ENCODE measurements at places on chromosomes 13 and 19.

- no peak for DNase-seq
These were observed 421.4 kb upstream of the KLHL1 start for GRCh38 chr13:70529652-70530051.

DNA sequence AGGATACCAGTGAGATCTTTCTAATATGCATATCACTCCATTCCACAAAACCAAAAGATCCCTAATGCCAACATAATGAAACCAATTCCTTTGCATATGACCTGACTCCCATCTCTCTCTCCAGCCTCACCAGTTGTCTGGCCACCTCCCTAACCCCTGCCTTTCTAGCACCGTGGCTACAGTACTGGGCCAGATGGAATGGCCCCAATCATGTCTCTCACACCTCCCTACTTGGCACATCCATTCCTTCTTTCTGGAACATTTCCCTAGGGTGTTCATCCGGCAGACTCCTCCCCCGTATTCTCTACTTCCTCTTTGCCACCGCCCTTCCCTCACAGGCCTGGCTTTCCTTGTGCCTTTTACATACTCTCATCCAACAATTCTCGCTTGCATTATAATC lies 62.0 kb downstream of the GPALPP1 start:
- DNase-seq = no peak

DNA sequence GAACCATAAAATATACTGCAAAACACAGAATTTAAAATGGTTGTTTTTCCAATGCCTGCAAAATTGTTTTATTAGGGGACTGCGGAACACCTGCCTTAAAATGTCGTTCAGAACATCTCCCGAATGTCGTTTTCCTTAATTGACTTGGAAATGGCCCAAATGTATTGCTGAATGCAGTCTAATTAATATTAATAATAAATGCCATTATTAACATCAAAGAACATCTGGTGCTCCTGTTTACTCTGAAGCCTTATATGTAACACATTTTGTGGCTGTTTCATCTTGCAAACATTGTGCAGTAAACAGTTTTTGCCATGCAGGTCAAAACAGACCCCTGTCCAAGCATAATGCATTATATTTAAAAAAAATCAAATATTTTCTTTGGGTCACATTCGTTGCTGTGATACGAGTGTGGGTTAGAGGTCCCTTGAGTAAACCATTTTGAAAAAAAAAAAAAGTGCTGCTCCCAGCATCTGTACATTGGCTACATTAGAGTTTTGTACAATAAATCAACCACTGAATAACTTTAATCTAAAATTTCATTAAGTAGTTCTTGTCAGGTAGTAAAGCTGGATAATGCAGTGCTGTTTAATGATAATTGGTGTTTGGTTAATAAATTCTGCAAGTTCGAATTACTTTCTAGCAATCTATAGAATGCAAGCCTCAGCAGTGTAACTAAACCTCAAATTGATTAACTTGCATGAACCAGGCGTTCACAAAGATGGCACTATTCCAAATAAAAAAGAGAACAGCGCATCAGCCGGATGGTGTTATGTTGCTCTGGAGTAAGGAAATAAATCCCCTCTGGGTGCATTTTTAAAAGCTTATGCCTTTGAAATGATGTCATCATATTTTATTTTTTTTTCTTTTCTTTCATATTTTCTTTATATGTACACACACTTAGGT lies 140.2 kb downstream of the ZNF536 start:
- no peak for DNase-seq

GRCh38 chr13:82407321-82407720 lies 1475.0 kb downstream of the SLITRK1 start:
- DNase-seq = no peak

GRCh38 chr19:42431486-42431885 lies 4.3 kb upstream of the LIPE start:
- no peak for DNase-seq

DNA sequence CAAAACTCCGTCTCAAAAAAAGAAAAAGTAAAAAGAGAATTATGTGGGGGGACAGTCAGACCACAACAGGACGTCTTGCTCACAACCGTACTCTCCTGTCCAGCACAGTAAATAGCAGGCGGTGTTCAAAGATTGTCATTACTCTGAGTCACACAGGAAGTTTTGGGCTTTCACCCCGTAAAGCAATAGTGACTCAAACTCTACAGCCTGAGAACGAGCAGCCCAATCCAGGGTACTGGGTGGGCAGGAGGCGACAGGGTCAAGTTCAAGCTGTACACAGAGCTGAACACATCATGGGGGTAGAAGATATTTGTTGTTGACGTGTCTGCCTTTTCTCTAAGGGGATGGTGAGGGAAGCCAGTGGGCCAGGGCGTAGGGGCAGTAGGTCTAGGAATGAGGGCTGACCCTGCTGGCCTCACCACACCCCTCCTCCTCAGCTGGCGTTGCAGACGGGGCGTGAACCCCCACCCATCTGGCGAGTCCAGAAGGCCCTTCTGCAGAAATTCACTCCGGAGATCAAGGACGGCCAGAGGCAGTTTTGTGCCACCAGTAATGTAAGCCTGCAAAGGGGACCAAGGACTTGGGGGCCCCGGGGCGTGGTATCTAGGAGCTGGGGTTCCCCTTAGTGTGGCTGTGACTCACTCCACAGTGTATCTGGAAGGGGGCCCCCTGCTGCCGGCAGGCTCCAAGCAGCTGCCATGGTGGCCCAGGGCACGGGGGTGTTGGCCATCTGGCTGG lies 23.3 kb downstream of the PRR12 start:
- DNase-seq = no peak

GRCh38 chr19:39929750-39930149 lies 4.7 kb downstream of the FCGBP start:
- no peak for DNase-seq

- DNase-seq = no peak
These were observed 805.6 kb upstream of the ARGLU1 start for GRCh38 chr13:107373551-107373950.

- no peak for DNase-seq
These were observed 2.2 kb downstream of the CLEC11A start for GRCh38 chr19:50725218-50725910.

DNA sequence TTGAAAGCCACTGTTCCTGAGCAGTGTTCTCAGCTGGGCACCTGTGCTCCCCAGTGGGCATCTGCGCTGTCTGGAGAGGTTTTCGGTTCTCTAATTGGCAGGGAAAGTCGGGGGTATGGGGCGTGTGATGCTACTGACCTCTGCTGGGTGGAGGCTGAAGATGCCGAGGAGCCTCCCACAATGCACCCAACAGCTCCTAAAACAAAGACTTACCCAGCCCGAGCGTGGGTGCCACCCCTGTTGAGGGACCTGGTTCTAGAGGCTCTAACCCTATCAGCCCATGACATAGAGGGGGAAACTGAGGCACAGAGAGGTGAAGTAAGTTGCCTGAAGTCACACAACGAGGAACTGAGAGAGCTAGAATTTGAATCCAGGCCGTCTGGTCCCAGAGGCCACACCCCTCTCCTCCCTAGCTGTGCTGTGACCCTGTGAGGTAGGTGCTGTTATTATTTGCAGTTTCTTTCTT lies 2.3 kb downstream of the SPACA4 start:
- DNase-seq = peak; percentile 47

DNA sequence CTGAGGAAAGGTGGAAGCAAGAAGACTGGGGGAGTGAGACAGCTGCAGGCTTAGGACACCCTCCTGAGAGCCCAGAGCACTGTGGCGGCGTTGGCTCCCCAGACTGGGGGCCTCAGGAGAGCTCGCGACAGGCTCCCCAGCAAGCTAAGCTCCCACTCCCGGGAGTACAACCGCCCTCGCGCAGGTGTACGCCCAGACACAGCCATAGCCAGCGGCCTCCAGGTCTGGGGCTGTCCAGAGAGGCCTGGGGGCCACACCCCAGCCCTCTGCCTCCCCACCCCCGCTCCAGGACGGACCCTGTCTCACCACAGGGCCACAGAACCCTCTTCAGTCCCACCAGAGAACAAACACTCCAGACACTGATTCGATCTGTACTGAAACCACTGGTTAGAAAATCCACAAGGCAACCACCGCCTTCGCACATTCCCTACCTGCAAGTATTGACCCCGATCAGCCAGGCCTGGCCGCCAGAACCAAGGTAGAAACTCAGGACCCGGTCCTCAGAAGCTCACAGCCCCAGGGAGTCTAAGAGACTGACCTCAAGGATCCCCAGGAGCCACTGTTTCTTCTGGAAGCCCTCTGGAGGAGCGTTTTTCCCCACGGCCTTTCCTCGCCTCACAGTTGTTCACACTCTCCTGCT lies 16.3 kb downstream of the ZIC5 start:
- no peak for DNase-seq

- peak; percentile 91 for DNase-seq
These were observed at the start of gene IL4I1 for GRCh38 chr19:49896863-49897621. Gene IL4I1, minus strand, starts transcription at chr19:49896887. Its CDS starts 727 bp downstream, at chr19:49896160.

DNA sequence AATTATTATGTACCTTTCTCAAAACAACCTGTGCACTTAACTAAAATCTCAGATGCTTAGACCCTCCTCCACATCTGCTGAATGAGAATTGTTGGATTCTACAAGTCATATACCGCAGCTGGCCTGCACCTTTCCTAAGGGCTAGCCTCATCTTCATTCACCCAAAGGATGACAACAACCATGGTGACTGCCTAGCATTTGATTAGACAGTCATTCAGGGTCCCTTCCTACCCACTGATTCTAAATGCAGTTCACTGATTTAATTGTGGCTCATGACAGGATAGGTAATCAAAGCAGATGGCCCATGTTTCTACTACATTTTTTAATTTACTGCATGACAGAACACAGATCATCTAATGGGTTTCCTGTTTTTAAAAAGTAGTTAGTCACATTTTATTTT lies 551.9 kb upstream of the SLC10A2 start:
- DNase-seq = no peak

DNA sequence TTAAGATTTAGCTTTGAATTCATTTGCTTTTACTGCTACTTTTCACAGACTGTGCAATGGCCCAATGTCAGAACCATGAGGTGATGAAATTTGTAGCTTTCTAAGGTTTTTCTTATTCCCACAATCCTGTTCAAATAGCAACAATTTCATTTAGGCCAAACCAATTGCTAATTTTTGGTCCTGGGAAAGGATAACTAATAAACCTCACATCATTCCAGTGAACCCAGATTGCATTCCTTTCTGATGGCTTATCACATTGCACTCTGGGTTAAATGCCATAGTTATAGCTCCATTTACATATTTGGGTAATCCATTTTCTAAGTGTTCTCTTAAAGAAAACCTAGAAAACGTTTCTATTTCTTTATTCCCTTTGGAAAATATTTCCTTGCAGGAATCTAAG lies 22.9 kb upstream of the POMP start:
- no peak for DNase-seq

- no peak for DNase-seq
These were observed 9.7 kb upstream of the LRCH1 start for GRCh38 chr13:46543287-46543686.

DNA sequence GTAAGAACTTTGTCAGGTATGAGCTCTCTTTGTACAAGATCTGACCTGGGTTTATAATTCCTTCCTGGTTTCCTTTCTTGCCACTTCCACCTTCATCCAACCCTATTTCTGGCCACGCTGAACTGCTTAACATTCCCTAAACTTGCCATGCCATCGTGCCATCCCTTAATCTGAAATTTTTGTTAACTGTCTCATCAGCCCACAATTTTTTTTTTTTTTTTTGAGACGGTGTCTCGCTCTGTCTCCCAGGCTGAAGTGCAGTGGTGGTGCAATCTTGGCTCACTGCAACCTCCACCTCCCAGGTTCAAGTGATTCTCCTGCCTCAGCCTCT lies 144.6 kb downstream of the GGACT start:
- no peak for DNase-seq

DNA sequence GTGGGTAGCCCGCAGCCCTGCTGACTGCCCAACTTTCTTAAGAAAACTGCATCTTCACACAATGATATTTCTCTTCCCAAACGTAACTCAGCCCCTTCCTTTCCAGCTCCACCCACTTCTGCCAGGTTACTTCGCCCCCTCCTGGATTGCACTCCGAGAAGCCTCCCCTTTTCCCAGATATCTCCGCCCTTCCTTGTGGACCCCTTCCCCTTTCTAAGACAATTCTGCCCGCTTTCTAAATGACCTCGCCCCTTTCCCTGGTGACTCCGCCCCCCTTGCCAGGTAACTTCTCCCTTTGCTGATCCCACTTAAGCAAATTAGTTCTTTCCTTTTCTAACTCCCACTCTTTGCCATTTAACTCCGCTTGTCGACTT lies 2.6 kb downstream of the VSIG10L start:
- no peak for DNase-seq

GRCh38 chr19:14073925-14074838 lies 1.6 kb downstream of the MISP3 start:
- DNase-seq = no peak

DNA sequence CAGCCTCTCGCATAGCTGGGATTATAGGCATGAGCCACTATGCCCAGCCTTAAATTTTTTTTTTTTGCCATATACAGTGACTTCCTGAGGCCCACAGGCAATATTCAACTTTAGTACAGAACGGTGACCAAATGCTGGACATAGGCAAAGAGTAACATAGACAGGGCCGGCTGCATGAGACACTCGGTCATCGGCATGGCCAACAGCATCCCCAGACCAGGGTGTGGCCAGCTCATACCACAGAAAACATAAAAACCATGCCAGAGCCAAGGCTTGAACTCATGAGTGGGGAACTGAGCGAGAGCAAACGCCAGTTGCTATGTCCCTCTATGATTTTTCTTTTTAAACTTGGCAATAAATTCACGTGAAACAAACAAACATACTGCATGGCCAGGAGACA lies 17.0 kb downstream of the KANK2 start:
- no peak for DNase-seq

GRCh38 chr13:93603043-93603442 lies 376.4 kb downstream of the GPC6 start:
- DNase-seq = no peak

GRCh38 chr19:43651758-43652545 lies 12.3 kb upstream of the CADM4 start:
- DNase-seq = peak; percentile 62

DNA sequence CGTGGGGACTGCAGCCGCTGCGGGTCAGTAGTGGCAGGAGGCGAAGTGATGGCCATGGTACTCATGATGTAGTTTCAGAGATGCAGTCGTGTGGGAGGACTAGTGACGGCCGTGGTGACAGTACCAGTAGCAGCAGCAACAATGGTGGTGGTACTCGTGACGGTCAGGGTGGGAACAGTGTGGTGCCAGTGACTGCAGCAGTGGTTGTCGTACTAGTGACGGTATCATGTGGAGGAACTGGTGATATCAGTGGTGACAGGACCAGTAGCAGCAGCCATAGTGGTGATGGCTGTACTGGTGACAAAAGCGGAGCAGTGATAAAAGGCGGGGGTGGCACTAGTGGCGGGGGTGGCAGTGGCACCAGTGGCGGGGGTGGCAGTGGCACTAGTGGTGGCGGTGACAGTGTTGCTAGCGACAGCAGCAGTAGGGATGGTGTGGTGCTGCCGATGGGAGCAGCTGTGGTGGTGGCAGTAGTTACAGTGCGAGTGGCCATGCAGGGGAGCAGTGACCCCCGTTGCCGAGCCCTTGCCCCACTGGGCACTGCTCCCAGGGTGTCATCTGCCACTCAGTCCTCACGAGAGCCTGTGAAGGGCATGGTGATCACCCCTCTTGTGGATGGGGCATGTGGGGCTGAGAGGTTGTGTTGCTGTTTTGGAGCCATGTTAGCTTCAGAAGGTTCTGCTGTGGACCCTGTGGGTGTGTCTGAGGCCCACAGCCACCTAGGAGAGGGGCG lies 22.7 kb downstream of the ADPRHL1 start:
- no peak for DNase-seq
